ENCODE measurements at places on chromosomes 6 and 20. TPM values are rescaled to one million over a fixed set of nuclear protein-coding genes. Genes with fewer than 3 reads are reported as not detected.
A peak's percentile ranks its signal among the peaks of the same experiment; 100 is the strongest.

- H3K27ac ChIP-seq = peak overlapping the region; percentile 94
- H3K4me1 ChIP-seq = peaks cover 40% of the 10 kb centered on the region
- no peaks in the 10 kb centered on the region for H3K36me3 ChIP-seq
- H3K27me3 ChIP-seq = no peaks in the 10 kb centered on the region
Measured at GRCh38 chr6:29964518-29964886, 22.2 kb downstream of the HLA-A start.

GRCh38 chr6:39850736-39851297, 58.6 kb downstream of the DAAM2 start:
- H3K27me3 ChIP-seq = no peaks in the 10 kb centered on the region
- no peak overlapping the region for H3K27ac ChIP-seq
- no peak for DNase-seq
- no peaks in the 10 kb centered on the region for H3K4me1 ChIP-seq
- no peaks in the 10 kb centered on the region for H3K36me3 ChIP-seq

DNA sequence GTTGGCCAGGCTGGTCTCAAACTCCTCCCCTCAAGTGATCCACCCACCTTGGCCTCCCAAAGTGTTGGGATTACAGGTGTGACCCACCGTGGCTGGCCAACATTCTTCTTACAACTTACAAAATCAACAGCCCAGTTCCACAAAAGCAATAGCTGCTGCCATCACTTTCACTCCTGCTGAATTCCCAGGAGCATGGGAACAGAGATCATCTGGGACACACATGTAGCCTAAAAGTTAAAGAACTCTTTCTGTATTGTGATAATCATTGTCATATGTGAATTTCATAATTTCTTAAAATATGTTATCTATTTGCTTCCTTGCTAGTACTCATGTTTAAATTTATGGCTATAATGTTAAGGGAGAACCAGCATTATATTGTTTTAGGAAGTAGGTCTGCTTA, 51.7 kb downstream of the NCOA6 start:
- H3K27me3 ChIP-seq = no peaks in the 10 kb centered on the region
- H3K4me3 ChIP-seq = no peak overlapping the region
- no peaks in the 10 kb centered on the region for H3K4me1 ChIP-seq

DNA sequence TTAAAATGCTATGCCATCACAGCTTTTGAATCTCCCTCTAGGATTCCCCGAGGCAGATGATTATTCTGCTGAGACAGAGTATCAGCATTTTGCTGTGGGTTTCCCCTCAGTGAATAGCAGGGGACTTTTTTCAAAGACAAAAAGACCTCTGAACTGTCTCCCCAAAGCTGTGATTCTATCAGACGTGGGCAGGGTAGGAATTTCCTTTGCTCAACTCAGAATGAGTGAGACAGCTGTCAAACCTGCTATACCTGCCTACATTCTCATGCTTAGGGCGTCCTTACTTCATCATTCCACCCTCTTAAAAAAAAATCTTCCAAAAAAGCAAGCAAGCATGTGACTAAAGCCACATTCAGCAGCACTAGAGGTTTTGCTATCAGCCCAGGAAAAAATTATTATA, 147.6 kb upstream of the FAM83B start:
- peaks cover 4% of the 10 kb centered on the region for H3K27me3 ChIP-seq
- peaks cover under 1% of the 10 kb centered on the region for H3K4me1 ChIP-seq
- no peak overlapping the region for H3K27ac ChIP-seq
- no peaks in the 10 kb centered on the region for H3K36me3 ChIP-seq

SLCO4A1 gene
- 38.3 TPM for total RNA-seq

ROS1 gene
- not detected for total RNA-seq

DNA sequence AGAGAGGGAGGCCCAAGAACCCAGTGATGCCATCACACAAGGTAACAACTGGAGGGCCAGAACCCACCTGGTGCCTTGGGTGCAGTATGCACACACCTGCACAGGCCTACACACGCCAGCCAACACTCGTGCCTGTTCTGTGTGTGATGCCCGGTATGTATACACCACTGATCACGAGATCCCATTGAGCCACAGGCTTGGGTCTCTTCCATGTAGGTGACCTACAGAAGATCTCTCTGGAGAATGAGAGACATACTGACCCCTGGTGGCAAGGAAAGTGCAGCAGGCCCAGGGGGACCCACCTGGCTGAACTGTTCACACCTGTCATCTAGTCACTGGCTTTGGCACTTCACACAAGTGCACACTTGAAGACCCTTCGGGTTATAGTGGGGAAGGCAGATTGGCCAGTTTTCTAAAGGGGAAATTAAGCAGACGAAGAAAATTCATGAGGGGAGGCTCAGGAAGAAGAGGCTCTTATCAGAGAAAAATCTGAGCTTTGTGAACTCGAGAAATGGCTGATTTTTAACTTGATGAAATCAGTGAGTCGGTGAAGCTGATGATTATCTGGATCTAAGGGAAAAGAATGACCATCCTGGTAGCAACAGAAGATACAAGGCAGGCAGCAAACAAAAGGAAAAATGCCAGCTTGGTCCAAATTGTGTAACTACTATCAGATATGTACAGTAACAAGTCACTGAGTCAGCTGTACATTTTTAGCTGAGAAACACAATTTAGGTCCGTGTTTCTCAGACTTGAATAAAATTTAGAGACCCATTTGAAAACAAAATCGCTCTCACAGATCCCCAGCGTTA, 69.1 kb upstream of the PBOV1 start:
- H3K4me1 ChIP-seq = no peaks in the 10 kb centered on the region
- no peaks in the 10 kb centered on the region for H3K36me3 ChIP-seq
- H3K27me3 ChIP-seq = no peaks in the 10 kb centered on the region
- H3K4me3 ChIP-seq = no peak overlapping the region
- H3K27ac ChIP-seq = no peak overlapping the region
- peak; percentile 78 for DNase-seq

GRCh38 chr6:15674690-15675386, 12.0 kb upstream of the DTNBP1 start:
- peaks cover 12% of the 10 kb centered on the region for H3K4me1 ChIP-seq
- no peak overlapping the region for H3K4me3 ChIP-seq
- H3K27ac ChIP-seq = no peak overlapping the region

SH3BGRL2 gene
- total RNA-seq = 23.8 TPM

DNA sequence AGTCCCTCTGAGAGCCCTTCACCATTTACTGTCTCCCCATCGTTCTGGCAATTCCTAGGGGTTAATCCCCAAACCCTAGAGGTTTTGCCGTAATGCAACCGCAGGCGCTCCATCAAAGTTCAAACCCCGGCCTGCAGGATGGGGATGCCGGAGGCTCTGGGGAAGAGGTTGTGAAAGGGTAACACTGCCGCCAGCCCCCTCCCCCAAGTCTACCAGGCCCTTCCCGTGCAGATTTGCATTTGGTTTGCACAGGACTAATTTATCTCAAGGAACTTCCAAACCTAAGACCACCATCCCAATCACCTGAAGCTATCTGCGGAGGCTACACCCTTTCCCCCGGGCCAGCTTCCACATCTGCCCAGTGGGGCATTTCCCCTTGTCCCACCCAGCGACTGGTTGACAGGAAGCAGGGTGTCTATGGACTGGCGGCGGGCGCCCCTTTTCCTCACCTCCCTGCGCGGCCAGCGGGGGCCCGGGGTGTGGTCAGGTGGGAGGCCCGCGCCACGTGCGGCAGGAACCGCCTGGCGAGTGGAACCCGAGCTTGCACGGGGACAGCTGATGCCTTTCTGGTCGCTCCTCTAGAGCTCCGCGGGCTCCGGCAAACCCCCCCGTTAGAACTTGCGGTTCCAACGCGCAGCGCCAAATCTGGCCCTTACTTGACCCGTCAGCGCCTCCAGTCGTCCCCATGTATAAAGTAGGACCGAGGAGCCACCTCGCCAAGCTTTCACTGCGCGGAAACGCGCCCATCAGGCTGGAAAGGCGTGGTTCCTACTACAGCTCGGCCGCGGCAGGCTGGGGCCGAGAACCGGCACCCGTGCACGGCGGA, 9.4 kb upstream of the SLC4A11 start:
- DNase-seq = peak; percentile 87
- H3K27ac ChIP-seq = no peak overlapping the region
- H3K4me3 ChIP-seq = peak overlapping the region; percentile 64
- H3K27me3 ChIP-seq = peaks cover 34% of the 10 kb centered on the region

RAD21L1 gene
- not detected for total RNA-seq

GRCh38 chr6:157635388-157636244, 187.4 kb upstream of the SNX9 start:
- DNase-seq = peak; percentile 34
- H3K27ac ChIP-seq = no peak overlapping the region
- no peaks in the 10 kb centered on the region for H3K36me3 ChIP-seq

PPIL6 gene
- 1.5 TPM for total RNA-seq

SGK2 gene
- total RNA-seq = 0.08 TPM

GRCh38 chr20:5270603-5271002, 46.2 kb downstream of the PROKR2 start:
- no peak overlapping the region for H3K27ac ChIP-seq
- H3K4me1 ChIP-seq = peaks cover 26% of the 10 kb centered on the region
- no peak overlapping the region for H3K4me3 ChIP-seq

Data from GM23338 (cell line).